Lower leg skin (tissue), 4 donors: ENCODE measurements at places on chromosomes 11 and 22. TPM values are rescaled to one million over a fixed set of nuclear protein-coding genes. Genes with fewer than 3 reads are reported as not detected.

The SCUBE1 gene
- 0.20 TPM for total RNA-seq

DNA sequence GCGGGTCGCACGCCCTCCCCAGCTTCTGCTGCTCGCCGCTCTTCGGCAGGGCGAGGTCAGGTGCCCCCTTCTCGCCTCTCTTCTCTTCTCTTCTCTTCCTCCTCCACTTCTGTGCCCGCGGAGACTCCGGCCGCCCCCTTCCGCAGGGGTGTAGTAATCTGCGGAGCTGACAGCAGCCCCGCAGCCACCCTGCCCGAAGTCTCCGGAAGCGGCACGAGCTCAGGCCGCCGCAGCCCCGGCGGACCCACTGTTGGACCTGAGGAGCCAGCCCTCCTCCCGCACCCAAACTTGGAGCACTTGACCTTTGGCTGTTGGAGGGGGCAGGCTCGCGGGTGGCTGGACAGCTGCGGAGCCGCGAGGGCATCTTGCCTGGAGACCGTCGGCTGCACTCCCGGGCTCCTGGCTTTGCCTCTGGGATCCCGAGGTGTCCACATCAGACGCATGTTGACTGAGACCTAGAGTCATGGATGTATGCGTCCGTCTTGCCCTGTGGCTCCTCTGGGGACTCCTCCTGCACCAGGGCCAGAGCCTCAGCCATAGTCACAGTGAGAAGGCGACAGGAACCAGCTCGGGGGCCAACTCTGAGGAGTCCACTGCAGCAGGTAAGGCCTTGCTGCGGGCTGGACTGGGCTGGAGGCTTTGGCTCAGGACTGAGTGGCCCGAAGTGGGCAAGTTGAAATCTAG, 486 bp downstream of the STIM1 start:
- peak; percentile 92 for DNase-seq

The C11orf86 gene
- total RNA-seq: not detected

The MRPL21 gene
- total RNA-seq: 34.0 TPM

GRCh38 chr11:32297611-32298011, 137.7 kb downstream of the WT1 start:
- DNase-seq: no peak

GRCh38 chr11:1672613-1673350, 24.2 kb upstream of the KRTAP5-6 start:
- DNase-seq: no peak

DNA sequence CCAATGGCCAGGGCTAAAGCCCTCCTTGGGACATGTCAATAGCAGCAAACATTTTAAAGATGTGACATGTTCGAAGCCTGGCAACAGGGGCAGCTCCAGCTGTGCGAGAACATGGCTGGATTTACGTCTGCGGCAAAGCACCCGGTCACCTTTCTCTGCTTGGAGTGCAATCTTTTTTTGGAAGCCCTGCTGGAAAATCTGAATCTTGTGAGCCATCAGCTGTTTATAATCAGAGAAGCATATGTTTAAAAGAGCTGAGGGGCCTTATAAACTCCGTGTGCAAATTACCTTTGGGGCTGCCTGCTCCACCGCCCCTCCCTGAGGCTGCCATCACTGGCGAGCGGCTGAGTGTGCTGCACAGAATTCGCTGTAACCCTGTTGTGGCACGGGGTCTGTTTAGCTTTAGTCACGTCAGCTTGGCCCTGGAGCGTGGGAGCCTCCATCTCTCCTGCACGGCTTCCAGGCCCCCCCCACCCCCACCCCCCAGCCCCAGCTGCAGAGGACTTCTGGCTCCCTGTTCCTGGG, 9.0 kb upstream of the KCNQ1OT1 start:
- no peak for DNase-seq

The RASSF10 gene
- total RNA-seq: 19.2 TPM

GRCh38 chr11:61671527-61671926, 8.7 kb upstream of the DAGLA start:
- DNase-seq: no peak

- DNase-seq: no peak
These were observed 42.3 kb downstream of the SPATA19 start for GRCh38 chr11:133803026-133803425.

DNA sequence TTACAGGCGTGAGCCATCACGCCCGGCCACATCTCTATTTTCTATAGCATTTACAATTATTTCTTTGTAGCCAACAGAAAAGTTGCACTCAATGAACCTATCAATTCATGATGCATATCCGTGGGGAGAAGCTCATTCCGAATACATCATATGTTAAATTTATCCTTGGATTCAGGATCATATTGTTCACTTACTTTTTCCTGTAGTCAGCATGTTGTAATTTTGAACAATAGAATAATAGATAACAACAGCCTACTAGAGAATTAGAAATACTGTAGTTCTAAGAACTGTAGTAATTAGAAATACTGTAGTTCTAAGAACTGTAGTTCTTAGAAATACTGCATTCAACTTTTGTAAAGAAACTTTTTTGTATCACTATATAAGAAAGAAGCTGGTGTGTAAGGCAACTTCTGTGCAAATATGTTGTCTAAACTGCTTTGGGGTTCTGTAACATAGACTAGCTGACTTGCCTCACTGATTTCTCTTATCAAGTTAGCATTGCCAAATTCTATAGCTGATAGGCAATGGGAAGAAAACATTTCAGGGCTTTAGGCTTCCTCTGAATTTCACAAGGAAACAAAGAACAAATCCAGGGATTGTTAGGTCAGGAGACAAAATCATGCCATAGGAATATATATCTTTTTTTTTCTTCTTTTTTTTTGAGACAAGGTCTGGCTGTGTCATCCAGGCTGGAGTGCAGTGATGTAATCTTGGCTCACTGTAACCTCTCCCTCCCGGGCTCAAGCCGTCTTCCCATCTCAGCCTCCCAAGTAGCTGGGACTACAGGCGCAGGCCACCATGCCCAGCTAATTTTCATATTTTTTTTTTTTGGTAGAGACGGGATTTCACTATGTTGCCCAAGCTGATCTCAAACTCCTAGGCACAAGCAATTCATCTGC, 91.9 kb downstream of the CSTPP1 start:
- no peak for DNase-seq

The RASL10A gene
- total RNA-seq: 0.17 TPM

DNA sequence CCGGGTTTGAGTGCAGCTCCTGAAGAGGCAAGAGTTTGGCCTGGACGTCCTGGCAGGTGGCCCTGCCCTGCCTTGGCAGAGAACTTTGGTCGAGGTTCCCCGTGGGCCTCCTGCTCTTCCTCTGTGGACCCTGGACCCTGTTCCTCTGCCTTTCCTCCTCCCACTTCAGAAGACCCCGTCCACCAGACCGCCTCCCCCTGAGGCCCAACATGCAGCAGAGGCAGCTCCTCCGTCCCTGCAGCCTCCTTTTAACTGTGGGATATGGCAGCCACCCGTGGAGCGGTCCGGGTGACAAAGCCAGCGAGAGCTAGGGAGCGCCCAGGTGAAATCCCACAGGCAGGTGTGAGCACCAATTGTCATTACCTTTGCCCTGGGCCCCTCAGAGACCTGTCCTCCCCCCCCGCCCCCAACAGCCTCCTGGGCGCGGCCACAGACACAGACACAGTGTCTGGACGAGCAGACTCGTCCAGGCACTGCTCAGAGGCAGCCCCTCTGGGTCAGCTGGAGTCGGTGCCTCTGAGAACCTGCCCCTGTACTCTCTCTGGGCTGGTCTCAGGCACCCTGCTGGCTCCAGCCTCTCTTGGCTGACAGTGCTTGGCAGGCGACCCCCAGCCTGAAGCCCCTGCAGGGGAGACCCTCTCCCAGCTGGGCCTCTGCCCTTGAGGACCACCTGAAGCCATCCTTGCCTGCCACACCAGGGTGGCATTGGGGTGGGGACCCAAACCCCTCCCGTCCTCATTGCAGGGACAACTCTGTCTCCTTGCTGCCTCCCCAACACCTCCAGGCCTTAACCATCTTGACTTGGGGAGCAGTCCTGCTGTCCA, 4.1 kb upstream of the PTDSS2 start:
- DNase-seq: no peak

The CARS1 gene
- total RNA-seq: 60.7 TPM

DNA sequence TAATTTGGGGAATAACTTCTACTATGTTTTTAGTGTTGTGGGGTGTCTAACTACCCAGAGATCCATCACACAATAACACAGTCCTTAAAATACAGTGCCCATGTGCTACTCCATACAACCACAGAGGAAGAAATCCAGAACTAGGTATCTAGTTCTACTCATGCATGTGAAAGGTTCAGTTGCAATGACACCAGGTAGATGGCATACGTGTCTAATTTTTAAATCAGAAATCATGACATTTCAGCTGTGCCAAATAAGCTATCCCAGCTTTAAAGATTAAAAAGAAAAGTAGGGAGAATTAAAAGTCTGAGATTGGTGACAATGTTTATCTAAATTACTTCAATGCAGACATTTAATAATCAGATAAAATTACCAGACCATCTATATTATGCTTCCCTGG, 122.2 kb downstream of the CD44 start:
- no peak for DNase-seq

GRCh38 chr11:1036303-1036923, at the start of gene MUC6:
Gene MUC6, minus strand, starts transcription at chr11:1036718. Its CDS starts 63 bp downstream, at chr11:1036655.
- DNase-seq: no peak

DNA sequence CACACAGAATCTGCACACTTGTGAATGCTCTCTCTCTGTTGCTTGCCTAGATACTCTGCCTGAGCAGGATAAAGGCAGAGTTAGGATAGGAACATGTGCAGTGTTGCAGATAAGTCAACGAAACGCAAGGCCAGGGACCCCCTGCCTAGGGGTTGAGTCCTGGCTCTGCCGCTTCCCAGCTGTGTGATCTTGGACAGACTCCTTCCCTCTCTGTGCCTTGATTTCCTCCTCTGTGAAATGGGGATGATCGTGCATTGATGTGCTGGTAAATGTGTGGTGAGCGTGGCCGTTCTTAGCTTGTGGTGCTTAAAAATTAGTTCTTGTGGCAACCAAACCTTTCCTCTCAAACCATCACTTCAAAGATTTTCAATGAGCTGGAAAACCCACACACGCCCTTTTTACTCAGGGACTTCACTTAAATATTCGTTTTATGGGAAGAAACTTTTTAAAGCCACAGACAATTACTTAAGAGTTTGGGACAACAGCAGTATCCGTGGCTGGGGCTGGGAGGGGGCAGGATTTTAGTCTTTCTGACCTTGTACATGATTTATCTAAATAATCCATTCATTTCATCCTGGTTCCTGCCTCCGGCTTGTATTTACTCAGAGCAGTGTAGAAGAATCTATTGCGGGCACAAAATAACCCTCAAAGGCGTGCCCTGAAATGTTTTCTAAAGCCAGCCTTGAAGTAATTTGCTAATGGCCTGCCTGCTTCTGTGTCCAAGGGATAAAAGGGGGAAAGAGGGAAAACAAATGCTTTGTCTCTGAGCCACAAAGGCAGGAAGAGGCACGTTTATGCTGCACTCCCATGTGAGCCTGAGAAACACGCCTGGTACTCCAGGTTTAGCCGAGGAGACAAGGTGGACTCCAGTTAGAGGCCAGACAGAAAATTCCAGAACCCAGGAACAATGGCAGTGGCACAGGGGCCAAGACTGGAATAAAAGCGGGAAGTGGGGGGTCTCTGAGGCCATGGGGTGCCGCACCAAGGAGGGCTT, 85.0 kb upstream of the CRYBB3 start:
- no peak for DNase-seq

GRCh38 chr11:9823887-9824385, 160.1 kb downstream of the SWAP70 start:
- no peak for DNase-seq

- no peak for DNase-seq
These were observed 129.1 kb downstream of the DCDC1 start for GRCh38 chr11:31240340-31240904.

DNA sequence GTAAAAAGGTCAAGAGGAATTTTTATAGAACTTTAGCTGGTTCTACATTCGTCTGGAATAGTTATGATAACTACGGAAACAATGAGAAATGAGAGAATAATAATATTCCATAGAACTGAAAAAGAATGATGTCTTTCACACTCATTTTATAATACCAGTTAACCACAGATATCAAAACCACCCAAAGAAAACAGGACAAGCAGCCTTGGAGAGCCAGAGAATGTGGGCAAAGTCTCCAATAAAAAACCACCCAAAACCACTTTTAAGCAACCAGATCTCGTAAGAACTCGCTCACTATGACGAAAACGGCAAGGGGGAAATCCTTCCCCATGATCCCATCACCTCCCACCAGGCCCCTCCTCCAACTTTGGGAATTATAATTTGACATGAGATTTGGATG, 60.8 kb downstream of the ARHGAP32 start:
- DNase-seq: no peak

DNA sequence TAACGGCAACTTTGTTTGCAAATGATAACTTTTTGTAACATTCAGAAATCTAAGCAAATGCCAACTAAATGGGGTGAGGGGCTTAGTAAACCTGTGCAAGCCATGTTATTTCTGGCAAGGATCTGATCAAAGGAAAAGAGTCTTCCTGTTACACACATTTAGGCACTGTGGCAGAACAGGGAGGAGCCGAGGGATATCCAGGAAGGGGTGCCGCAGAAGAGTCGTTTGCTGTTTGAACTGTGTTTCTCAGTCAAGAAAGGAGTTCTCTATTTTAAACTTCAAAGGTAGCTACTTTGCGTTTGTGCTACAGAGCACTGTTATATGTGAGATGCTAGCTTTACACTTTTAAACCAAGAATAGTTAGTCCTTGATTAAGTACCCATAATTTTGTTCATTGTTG, 175.5 kb downstream of the ETS1 start:
- DNase-seq: no peak

The CSKMT gene
- total RNA-seq: 2.9 TPM

The MPZL3 gene
- 120 TPM for total RNA-seq

The BCO2 gene
- total RNA-seq: 0.98 TPM

DNA sequence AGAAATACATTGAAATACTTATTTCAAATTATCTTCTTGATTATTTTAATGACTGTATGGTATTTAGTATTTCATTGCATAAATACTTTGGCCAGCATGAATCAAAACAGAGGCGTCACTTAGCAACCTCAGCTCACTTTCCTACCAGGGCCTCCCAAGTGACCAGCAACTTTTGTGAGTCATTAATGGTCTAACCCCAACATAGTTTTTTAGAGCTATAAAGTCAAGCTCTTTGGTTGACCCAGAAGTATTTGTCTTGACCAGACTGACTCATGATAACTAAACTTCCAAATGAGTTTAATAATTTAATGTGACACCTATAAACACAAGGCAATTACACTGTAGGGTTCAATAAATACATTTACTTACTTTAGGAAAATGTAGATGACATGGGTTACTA, 27.9 kb upstream of the RBMXL2 start:
- no peak for DNase-seq

DNA sequence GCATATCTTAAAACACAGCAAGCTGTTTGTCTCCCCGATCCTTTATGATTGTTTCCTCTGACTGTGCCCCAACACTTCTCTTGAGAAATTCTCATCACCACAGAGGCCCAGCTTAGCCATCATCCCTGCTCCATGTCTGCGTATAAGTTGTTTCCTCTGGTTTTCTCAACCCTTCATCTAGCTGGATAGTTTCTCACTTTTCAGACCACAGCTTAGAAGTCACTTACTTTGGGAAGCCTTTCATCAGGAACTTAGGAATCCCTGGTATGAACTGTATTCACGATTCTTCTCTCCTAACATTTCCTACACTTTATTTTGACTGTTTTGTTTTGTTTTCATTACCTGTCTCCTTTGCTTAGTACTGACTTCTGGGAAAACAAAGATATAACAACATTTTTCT, 295.2 kb downstream of the GUCY1A2 start:
- DNase-seq: no peak
